ENCODE measurements at places on chromosomes 16 and 17.

GRCh38 chr16:1378804-1379303 is 27.1 kb downstream of the GNPTG start:
- DNase-seq, result peak; percentile 30

- DNase-seq, result no peak
These were observed 26.9 kb downstream of the MINK1 start for GRCh38 chr17:4859816-4860625.

DNA sequence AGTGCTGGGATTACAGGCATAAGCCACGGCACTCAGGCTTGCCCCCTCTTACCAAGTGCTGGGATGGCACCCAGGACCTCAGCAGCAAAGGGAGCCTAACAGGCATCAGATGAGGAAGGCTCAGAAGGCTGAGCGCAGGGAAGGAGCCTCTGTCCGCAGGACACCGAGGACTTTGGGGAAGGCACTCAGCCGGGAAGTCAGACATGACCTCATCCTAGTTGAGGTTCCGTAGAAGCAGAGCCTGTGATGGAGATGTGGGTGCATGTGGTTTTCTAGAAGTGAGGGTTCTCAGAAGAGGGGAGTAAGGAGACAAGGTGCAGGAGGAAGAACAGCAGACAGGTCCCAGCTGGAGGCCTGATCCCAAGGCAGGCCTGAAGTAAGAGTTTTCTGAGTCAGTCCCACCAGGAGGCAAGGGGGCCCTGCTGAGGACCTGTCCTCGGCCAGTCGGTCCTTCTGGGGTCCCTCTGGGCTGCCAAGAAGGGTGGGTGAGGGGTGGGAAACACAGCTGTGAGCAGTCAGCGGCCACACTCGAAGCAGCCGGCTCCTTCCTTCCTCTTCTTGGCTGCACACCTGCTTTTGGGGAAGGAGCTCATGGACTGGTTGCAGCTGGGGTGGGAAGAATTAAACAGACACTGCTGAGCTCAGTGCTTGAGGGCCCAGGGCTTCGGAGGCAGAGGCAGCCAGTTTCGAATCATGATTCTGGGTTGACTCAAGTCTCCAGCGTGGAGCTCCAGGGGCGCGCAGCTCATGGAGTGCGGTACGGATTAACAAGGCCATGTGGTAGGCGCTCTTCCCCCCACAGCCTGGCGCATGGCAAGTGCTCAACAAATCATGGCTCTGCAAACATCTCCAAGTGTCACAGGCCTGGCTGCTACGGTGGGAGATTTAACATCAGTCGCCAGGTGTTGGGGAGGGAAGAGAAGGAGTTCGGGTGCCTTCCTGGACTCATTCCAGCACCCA is 38.9 kb upstream of the SNN start:
- no peak for DNase-seq

- DNase-seq, result no peak
These were observed 53.1 kb upstream of the ABCC11 start for GRCh38 chr16:48300391-48300856.

DNA sequence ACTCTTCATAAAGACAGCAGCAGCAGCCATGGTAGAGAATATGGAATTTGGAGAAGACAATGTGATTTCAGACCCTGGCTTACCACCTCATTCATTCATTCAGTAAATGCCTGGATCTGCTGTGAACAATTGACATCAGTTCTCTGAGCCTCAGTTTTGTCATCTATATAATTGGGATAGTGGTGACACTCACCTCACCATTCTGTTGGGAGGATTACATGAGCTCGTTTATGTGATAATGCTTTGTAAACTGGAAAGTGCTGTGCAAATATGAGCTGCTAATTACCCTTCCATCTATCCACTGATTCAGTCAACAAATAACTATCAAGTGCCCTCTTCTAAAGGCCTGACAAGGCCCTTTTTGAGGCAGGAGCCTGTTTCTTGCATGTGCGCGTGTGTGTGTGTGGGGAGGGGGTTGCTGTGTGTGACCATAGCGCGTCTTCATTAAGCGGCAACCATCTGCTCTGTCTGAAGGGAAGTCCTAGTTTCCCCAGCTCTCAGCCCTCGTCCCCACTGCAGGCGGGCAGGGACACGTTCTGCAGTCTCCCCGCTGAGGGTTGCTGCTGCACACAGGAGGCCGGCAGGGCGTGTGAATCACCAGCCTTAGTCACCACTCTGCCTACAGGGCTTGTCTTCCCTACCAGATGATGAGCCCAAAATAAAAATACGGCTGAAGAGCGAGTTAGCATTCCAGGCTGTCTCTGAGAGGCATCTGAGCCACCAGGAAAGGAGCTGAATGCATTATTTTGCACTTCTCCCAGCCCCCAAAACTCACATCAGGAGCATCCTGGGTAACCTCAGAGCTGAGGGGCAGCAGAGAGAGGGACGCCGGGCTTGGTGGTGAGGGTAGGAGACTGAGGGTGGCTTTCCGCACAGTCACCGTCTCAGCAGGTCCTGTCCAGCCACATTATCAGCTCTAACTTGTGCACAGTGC is 19.9 kb downstream of the ARL4D start:
- DNase-seq, result no peak

DNA sequence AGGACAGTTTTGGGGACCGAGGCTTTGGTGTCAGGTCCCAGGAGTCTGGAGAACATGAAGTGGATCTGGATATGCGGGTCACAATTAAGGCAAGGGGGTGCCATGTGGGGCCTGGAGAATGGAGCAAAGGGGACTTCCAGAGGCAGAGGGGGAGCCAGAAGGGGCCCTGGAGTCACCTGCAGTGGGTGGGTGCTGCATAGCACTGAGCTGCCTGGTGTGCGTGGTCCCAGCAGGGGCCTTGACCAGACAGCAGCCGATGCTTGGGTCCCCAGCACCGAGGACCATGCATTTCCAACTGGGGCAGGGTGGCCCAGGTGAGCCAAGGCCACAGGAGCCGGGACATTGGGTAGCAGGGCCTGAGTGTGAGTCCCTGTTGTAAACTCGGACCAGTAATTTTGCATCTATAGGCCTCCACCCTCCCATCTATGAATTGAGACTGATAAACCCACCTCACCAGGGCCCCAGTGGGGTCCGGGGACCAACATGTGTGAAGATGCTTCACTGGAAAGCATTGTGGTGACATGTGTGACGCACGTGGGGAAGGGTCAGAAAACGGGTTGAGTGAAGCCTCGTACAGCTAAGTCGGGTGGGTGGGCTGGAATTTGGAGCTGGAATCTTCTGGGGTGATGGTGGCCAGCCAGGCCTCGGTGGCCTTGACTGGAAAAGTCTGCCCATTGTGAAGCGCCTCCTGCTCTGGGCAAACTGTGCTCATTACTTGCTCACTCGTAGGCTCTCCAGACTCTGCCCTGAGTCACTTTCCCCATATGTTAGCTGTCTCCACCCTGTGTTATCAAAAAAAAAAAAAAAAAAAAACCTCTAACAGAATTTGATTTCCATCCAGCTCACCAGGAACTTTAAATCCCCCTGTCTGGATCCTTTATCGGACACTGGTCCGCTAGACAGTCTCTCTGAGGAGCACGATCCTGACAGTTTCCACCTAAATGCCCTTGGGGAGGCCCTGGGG is 90.5 kb upstream of the ZNF469 start:
- no peak for DNase-seq

DNA sequence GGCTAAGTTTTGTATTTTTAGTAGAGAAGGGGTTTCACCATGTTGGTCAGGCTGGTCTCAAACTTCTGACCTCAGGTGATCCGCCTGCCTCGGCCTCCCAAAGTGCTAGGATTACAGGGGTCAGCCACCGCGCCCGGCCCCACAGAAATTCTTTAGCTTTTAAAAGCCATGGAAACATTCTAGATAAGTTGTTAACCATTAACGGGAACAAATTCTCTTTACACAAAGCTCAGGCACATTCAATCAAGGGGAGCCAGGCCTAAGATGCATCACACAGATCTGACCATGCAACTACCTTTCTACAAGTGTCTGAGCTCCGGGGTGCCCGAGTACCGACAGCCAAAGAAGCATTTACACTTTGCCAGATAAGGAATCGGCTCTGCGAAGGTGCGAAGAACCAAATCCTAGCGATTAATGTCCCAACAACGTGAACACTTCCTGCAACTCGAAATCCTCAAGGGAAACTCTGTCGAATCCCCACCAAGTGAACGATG is 1.0 kb downstream of the EMC8 start:
- DNase-seq, result no peak

DNA sequence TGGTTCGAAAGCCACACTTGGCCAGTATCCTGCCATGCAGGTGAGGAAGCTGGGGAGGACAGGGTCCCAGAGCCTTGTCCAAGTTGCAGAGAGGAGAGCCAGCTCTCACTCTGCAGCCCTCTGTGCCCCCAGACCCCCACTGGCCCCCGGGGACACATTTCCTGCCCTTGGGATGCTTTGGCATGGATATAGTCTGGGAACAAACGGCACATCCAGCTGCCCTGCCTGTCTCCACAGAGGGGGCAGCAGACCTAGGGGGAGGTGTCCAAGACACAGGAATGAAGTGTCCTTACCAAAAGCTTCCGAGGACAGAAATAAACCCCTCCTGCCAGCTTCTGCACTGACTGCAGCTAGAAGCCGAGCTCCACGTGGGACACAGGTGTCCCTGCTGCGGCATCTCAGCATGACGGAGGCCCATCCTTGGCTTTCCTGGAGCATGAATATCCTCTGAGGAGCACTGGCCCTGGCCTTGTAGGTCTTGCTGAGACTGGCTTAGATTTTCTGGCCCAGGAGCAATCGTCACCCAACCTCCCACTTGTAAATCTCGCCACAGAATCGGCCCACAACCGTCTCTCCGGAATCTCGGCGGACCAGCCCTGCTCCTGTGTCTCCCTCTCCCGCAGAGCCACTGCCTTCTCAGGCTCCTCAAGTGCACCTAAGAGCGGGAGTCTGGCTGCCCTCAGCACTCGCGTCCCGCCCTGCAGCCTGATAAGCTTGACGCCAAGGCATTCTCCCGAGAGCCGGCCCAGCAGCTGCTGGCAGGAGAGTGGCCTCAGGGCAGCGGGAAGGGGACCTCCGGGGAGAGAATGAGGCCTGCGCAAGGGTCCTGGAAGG is 1.1 kb upstream of the CAPN15 start:
- no peak for DNase-seq

DNA sequence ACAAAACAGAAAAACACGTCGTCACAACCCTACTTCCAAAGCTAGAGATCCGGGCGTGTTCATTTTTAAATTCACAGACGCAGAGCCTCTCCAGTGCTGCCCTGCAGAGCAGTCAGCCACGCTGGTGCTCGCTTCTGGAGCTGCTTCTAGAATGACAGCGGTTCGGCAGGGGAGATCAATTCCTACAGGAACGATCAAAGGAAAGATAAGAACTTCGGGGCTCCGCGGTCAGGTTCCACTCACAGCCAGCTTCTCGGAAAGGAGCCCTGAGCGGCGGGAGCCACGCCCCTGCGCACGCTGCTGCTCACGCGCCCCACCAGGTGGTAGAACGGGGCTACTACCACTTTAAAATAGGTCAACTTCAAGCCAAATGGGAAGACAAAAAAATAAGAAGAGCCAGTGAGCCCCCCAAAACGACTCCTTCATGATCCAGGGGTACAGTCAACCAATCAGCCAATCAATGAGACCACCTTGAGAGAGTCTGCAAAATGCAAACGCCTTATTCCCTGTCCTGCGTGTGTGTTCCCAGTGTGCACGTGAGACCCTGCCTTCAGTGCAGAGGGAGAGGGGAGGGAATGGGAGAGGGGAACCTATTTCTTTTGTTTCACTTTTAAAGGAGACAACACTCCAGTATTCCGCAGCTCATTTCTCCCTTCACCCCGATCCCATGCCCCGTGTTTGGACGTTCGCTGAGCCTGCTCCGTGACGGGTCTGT is 209.7 kb downstream of the RBFOX3 start:
- DNase-seq, result peak; percentile 50

DNA sequence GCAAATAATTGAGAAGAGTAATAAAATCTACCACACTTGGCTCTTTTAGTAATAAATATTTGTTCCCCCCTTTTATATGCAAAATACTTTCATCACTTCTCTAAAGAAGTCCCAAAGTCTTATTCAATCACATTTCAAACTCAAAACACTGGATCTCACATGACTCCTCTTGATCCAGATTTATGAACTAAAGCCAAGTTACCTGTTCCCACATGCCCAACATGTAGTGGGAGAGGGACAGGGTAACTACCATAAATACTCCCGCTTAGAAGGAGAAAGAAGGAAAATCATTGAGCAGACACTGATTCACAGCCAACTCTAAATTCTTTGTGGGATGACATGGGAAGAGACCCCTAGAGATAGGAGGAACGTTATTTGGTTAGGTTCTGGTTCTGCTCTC is 64.9 kb upstream of the PMFBP1 start:
- no peak for DNase-seq

GRCh38 chr17:70365091-70365583 is 195.8 kb downstream of the KCNJ2 start:
- no peak for DNase-seq

GRCh38 chr16:85416228-85417109 is 196.7 kb upstream of the GSE1 start:
- DNase-seq, result peak; percentile 22

- DNase-seq, result no peak
These were observed 111.1 kb upstream of the HAS3 start for GRCh38 chr16:68994324-68994723.

DNA sequence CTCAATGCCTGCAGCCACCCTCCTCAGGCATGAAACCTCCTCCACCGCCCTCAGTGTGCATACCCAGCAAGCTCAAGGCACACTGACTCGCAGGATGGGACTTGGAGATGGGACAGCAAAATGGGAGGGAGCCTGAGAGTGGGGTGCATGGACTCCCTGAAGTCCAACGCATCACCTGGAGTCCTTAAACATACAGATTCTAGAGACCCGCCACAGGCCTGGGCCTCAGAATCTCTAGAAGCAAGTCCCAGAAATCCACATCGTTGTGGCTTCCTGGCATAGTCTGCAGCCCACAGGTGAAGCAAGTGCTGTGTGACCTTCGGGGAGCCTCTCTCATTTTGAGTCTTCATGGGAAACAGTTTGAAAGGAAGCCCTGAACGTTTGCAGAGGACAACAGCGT is 3.6 kb upstream of the TBX21 start:
- DNase-seq, result no peak

DNA sequence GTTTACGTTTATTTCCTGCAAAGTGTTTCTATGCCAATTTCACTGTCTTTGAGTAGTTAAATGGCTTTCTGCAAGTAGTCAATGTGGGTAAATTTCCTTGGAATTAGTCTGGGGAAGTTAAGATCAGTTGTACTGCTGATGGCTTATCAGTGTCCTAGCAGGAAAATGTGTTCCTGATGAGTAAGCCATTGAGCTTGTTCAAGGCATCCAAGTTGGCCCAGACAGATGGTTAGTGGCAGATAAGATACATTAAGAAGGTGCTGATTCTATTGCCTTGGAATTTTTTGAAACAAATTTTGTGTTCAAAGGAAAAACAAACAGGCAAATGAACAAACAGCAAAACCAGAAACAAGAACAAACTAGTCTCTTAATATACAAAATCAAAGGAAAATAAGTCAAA is 258.4 kb downstream of the MAP2K6 start:
- no peak for DNase-seq

DNA sequence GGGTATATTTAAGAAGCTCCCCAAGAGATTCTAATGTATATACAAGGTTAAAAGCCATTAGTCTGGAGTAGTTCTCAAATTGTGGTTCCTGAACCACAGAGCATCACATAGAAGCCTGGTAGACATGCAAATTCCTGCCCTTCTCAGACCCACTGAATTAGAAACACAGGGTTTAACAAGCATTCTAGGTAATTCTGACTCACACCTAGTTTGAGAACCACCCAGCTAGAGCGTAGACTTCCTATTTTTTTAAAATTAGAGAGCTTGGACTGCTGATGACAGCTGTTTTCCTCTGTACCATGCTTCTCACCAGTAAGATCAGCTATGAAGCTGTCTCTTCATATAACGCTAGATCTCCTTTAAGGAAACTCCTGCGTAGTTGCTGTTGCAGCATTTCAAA is 50.6 kb downstream of the HS3ST3B1 start:
- no peak for DNase-seq
